HepG2 (cell line): ENCODE measurements at places on chromosomes 11 and 22.

- DNase-seq, result no peak
These were observed 12.5 kb upstream of the TCF20 start for GRCh38 chr22:42282943-42283277.

DNA sequence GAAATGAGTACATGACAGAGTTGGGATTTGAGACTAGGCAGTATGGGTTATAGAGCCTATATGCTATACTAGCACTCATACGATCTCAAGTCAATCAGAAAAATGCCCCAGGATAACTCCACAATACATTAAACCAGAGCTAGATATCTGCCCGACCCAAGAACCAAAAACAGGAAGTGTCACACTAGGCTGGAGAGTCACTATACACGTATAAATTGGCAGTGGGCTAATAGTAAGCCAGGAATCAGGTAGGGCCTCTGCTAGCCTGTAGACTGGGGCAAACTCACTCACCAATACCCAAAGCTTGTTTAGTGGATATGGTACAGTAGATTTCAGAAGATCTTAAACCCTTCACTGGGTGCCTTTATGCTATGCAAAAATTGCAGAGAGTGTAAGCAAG lies 16.2 kb upstream of the EIF4G2 start:
- DNase-seq, result no peak

DNA sequence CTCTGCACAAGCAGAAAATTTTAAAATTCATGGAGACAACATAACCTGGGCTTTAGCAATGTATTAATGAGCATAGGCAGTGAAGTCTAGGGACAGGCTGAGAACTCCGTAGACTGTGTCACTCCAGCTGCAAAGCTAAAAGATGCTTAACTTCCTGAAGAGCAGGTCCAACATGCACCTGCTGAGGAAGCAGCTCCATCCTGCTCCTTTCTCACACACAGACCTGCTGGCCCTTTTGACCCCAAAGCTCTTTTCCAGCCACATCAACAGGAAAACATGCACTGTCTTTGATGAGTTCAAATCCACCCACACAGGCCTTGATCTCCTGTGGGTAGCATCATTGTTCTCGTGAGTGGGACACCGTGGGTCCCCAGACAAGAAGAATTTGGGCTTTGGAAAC lies 36.0 kb downstream of the SYN3 start:
- no peak for DNase-seq

DNA sequence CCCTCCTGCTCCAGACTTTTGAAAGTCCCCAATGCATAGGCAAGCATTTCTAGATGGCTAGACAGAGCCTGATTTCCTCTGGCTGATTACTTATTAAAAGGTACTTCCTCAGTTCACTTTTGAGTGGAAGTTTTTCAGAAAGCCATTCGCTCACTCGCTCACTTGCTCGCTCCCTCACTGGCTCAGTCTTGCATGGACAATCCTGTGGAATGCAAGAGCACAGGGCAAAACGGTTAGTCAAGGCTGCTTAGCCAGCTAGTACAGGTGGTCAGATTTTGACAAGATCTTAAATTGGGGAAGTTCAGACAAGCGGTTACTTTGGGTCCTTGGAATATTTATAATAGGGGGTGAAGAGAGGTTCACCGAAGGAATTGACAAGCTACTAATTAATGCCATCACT lies 101.0 kb downstream of the ARL14EP start:
- no peak for DNase-seq

DNA sequence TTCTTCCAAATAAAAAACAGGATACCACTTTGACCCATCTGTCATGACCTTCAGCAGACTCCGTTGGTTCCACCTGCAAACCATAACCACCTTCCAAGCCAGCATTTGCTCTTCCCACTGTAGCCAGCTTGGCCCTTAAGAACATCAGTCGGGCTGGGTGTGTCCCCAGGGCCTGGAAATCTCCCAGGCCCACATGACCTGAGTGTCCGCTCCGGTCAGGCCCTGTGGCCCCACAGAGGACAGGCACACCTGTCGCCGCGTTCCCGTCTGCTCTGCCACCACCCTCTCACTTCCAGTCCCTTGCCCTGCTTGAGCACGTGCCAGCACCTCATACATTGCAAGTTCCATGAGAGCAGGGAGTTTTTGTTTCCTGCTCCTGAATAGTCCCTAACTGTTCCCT lies 65.7 kb upstream of the PITPNB start:
- no peak for DNase-seq

DNA sequence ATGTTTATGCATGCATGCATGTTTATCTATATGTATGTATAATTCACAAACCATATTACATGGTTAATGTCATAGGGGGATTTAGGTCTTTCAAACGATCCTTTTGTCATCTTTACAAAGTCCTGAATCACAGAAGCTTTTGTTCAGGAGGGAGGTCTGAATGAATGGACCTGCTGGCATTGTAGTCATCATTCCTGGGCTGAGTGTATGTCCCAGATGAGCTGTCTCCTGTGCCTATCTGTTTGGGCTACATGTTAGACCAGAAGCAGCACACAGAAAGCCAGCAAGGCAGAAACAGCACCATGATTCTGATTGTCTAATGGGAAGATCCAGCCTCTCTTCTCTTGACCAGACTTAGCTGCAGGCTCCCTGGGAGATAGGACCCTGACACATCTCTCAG lies 69.5 kb downstream of the ADM start:
- no peak for DNase-seq

DNA sequence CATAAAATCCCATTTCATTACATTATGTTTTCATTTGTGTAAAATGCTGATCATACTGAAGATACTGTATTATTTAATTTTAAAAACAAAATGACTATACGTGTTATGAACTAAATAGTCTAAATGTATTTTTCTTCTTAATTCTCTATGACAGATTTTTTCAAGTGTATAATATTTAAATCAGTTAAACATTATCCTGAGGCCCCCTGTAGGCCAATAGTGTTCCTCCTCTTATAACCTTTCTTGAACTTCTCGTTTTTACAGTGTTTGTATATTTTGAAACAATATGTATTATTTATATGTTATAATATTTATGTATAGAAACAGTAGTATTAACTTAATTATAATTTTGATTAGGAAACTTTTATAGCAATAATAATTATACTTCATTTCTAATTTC lies 151.1 kb upstream of the CHORDC1 start:
- DNase-seq, result no peak

DNA sequence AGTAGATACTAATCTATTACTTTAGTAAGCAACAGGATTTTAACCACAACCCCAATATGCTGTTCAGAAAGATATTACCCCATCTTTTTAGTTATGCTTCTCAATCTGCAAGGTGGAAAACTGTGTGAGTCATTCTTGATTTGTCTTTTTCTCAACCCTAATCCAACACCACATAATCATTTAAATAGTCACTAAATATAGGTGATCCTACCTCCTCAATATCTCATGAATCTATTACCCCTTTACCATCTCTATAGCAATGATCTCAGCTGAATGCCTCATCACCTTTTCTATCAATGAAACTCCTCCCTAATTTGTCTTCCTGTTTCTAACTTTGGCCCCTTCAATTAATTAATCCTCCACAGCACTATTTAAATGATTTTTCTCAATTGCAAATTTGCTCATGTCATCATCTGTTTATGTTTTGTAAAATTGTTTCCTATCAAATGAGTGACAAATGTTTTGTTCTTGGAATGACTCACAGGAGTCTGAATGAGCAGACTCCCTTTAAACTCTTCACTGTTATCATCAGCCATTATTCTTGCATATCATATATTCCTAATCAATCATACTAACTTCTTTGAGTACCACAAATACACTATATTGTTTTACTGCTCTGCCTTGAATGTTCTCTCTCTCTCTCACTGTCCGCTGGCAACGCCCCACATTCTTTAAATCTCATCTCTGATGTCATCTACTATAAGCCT lies 26.1 kb downstream of the SNX19 start:
- no peak for DNase-seq

GRCh38 chr11:34034053-34034452 lies 17.5 kb upstream of the CAPRIN1 start:
- DNase-seq, result no peak

DNA sequence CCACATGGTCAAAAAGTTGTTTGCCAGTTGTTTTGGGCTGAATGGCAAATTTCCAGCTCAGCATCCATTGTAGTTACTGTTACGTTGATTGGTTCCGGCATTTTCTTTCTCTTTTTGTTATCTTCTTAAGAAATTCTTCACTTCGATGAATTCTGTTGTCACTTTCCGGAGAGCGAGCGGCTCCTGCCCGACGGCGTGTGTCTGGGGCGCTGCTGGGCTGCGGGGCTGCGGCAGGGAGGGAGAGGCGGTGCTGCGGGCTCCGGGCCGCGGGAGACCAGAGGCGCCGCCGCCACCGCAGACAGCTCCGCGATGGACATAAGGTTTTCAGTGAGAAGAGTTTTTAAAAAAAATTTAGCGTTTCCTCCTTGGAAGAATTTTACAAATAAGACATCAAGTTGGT lies 117.4 kb downstream of the RRM1 start:
- no peak for DNase-seq

DNA sequence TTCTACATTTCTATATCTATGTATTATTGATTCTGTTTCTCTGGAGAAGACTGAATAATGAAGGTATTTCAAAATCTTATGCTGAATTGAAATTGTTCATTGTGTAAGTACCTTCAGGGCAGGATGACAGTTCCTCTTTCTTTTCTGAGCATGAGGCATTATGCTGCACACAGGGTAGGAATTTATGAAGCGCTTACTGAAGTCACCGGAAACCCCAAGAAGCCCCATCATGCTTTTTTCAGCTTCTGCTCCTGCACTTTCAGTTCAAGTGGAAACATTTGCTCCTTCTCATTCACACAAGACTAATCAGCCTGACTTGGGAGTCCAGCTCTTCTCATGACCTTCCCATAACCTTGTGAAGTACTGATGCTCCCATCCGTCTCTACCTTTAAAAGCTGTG lies 314.7 kb upstream of the SORL1-AS1 start:
- no peak for DNase-seq

DNA sequence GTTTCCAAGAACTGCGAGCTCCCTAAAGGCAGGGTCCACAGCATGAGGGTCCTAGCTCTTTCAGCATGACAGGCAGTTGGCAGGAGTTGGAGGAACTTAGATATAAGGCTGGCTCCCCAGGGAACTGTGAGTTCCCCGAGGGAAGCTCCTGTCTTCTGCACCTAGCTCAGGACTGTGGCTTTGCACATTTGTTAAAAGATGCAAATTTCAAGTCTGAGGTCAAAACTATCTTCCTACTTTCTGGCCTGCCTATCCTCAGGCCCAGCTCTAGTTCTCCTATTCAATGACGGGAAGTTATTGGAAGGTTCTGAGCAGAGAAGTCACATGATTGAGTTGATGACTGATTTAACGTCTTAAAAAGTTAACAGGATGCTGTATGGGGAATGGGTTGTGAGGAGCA lies 11.7 kb upstream of the UCP3 start:
- no peak for DNase-seq

DNA sequence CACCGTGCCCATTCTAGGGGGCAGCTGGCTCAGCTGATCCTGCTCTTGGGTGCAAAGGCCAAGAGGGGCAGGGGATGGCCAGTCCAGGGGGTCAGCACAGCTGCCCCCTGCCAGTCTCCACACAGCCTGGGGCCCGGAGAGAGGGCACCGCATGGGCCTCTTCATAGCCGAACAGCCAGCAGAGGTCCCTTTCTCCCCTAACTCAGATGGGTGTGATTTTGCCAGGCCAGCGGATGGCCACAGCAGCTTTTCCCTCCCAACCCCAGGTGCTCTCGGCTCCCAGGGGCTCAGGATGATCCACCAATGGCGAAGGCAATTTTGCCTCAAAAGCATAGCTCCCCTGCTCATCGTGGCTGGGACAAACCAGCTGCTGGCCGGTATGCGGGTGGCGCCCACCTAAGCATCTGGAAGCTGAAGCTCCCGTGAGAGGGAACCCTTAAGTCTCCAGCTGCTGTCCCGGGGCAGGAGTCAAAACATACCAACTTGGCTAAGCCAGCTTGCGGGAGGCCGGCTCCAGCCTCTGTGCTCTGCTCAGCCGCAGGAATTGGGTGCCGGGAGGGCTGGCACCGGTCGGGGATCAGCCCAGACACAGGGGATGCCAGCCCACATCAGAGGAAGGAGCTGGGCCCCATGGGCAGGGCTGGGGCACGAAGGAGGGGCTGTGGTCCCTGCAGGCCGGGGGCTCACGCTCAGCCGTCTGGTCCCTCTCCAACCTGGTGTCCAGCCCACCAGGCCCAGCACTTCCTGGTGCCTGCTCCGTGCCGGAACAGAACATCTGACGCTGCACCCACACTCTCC lies 30.5 kb upstream of the GNB1L start:
- DNase-seq, result no peak

- no peak for DNase-seq
These were observed 33.4 kb downstream of the SCGB1A1 start for GRCh38 chr11:62452261-62452660.

GRCh38 chr11:127552446-127552845 lies 551.9 kb upstream of the KIRREL3 start:
- DNase-seq, result no peak

DNA sequence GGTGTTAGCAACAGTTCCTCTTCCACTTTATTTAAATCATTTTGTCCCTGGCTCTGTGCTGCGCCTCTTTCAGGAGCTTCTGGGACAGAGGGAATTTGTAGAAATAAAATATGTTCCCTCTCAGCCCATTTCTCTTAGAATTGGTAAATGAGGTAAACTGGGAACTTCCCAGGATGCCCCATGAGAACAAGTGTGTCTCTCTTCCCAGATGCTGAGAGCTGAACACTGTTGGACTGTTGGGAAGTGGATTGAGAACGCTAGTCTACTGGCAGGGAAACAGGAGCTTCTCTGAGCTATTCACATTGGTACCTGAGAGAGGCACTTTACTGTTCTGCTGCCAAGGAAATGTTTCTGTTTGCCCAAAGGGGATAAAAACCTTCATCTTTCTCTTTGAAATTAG lies 4.0 kb downstream of the CRY2 start:
- DNase-seq, result no peak

DNA sequence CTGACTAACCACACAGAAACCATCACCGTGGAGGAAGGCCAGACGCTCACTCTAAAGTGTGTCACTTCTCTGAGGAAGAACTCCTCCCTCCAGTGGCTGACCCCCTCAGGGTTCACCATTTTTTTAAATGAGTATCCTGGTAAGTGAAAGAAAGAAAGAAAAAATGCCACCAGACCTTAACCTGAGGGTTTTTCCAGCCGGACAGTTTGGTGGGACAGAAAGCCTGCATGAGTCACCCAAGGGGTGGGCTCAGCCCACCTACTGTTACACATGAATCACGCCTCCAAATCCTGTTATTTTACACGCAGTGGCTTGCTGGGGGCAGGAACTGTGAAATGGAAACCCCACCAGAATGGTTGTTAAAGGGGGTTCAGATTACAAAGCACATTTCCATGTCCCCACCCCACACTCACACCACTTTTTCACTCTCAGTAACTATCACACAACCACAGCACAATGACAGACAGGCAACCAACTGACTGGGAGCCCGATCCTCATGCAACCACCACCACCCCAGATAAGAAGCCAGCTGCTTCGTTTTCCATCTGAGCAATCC lies 11.9 kb downstream of the CRTAM start:
- DNase-seq, result no peak

GRCh38 chr22:44521326-44522074 lies 23.5 kb upstream of the RTL6 start:
- no peak for DNase-seq

- DNase-seq, result no peak
These were observed 34.9 kb downstream of the FAM181B start for GRCh38 chr11:82698576-82699352.

- DNase-seq, result no peak
These were observed 38.2 kb downstream of the TXN2 start for GRCh38 chr22:36443198-36443770.
